ENCODE measurements at places on chromosomes 1 and 21.

DNA sequence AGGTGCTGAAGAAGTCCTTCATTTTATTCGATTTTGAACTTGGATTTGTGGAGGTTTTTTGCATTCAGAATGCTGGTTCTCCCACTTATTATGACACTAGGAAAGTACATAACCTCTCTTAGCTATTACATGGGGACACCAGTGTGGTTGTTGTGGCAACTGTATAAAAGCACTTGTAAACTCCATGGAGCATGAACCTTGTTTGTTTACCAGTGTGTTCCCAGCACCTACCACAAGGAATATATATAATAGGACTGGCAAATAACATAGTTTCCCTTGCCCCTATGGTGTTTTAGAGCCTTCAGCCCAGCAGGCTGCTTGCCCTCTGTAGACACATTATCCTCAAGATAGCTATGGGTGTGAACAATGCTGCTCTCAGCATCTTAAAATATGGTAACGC is 43.1 kb downstream of the RASSF5 start:
- no peak for DNase-seq

- DNase-seq: no peak
Observed at GRCh38 chr1:245107776-245108114, 47.0 kb upstream of the KIF26B start.

DNA sequence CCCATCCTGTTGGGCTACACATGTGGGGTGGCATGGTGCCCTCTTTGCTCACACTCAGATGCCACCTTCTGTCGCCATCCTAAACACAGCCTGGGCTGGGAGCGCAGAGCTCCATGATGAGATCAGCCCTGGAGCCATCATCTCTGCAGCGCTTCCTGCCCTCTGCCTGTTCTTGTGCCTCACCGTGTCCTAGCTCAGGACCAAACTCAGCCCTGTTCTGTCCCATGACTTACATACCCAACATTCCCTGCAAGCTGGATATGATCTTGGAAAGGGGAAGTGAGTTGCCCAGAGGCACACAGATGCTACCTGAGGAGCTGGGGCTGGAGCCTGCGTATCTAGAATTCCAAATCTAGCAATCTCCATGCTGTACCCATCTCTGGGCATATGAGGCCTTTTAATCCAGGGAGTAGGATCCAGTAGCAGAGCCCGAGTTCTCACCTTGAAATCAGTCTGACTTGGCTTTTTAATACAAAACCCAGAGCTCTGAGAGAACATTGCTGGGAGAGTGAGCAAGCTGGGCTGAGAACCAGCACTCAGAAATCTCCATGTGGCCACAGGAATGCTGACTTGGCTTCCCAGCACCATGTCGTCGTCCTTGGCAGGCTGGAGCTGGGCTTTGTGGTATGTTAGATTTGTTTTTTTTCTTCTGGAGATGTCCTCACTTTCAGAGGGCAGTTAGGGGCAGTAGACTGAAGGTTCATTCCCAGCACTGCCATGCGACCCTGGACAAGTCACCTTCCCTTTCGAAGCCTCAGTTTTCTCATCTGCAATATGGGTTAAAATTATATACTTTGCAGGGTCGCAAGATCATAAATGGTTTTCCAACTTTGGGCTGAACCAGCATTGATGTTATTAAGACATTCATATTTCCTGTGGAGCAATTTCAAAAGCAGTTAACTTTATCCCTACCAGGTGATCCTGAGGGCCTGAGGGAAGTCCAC is 2.6 kb downstream of the ALPL start:
- no peak for DNase-seq

- DNase-seq: no peak
Observed at GRCh38 chr1:17427696-17428660, 11.5 kb downstream of the RCC2 start.

DNA sequence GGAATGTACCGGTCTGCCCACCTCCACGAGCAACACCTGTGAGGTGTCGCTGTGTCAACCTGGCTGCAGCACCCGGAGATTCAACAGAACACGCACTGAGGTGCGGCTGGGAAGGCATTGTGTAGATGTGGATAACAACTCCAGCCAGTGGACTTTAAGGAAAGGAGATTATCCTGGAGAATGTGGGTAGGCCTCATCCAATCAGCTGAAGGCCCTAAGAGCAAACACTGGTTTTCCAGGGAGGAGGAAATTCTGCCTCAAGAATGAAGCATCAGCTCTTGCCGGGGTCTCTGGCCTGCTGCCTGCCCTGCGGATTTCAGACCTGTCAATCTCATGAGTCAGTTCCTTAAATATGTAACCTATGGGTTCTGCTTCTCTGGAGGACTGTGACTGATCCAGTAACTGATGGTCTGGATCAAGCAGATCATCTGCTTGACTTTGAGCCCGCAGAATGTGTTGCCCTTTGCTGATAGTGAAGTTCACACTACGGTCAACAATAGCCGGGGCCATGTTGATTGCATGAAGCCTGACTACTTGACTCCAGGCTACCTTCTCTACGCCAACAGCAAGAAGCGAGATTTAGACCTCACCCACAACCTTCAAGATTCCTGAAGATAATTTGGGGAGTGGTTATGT is 15.9 kb upstream of the PRDM15 start:
- no peak for DNase-seq

DNA sequence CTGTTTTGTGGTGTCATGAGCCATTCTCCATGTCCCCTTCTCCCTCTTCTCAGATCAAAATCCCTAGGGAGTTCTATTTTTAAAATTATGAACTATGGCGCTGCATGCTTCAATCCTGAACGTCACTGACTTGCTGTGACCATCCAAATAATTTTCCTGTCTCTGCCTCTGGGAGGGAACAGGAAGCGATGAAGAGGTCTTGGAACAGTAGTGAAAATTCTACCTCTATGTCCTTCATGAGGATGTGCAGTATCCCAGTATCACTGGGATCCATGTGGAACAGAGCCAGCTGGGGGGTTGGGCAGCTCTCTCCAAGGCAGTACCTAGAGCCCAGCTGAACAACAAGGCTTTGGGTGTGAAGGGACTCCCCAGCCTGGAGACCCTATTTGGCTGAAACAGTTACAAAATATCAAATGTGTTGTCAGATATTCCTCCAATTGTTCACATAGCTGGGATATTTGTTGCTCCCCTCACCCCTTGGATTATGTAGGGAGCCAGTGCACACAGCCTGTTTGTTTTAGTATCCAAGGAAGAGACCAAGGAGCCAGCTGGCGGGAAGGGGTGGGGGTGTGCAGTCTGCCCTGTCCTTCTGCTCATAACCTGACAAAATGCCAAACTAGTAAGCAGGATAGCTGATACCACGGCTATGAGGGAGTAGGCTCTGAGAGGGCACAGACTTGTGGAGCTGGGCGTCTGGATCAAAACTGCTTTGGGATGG is 7.6 kb downstream of the DCLRE1B start:
- DNase-seq: peak; percentile 97

DNA sequence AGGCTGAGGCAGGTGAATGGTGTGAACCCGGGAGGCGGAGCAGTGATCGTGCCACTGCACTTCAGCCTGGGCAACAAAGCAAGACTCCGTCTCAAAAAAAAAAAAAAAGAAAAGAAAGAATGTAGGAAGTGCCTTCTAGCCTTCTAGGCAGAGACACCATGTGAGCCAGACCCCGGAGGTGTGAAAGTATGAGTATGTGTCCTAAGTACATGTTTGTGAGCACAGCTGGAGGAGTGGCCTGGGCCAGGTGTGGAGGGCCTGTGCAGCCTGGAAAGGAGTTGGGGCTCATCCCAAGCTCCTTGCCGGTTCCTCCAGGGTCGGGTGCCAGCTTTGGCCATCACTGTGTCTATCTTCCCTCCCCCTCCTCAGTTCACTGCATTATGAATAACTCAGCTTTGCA is 13.0 kb downstream of the SOX13 start:
- DNase-seq: no peak

All from DMS 273 treated with DMSO at 0.1 percent for 48 hours (cell line).